Right atrium auricular region (tissue), 2 donors: ENCODE measurements at places on chromosomes 1 and 21.

DNA sequence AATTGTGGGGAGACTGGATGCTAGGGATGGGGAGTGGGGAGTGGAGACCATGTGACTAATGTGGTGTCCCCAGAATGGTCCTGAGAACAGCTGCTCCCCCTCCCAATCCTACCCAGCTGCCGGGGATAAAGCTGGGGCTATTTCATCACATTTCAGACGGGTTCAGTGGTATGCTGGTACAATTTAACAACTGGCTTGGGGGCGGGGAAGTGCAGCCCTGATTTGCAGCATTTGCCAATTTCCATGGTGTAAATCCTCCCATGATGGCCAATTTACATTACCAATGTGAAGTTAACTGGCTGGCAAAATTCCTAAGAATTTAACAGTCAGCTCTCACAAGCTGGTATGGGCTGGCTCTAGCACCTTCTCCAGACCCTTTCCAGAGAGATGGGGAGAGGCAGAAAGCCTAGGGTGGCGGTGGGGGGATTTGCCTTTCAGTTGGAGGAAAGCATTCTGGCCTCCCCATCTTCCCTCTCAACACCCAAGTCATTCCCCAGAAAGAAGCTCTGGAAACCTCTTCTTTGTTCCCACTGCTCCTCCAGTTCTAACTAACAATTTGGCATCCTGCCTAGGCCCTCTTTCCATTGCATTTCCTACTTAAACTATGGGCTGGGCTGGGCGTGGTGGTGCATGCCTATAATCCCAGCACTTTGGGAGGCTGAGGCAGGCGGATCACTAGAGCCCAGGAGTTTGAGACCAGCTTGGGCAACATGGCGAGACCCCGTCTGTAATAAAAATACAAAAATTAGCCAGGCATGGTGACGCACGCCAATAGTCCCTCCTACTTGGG is 11.3 kb upstream of the ADGRB2 start:
- no peak for DNase-seq

- no peak for DNase-seq
These were observed 355.1 kb downstream of the NPHP4 start for GRCh38 chr1:5637171-5637570.

- DNase-seq: no peak
These were observed 35.8 kb downstream of the PAX7 start for GRCh38 chr1:18666317-18666920.

DNA sequence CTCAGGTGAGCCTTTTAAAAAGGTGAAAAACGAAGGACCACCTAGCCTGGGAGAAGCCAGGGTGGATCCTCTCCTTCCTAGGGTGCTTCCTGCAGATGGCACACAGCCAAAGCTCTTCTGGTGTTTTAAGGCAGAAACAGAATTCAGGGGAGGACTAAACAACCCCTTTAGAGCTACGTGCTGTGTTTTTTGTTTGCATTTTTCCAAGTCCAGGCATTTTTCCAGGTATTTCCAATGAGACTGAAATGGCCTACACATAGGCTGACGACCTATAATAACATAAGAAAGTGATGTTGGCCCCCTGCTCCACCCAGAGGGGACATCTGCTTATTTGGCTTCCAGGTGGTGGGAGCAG is 83.8 kb downstream of the CAPZB start:
- DNase-seq: no peak

GRCh38 chr1:153386500-153386901 is 4.4 kb downstream of the S100A8 start:
- peak; percentile 76 for DNase-seq

DNA sequence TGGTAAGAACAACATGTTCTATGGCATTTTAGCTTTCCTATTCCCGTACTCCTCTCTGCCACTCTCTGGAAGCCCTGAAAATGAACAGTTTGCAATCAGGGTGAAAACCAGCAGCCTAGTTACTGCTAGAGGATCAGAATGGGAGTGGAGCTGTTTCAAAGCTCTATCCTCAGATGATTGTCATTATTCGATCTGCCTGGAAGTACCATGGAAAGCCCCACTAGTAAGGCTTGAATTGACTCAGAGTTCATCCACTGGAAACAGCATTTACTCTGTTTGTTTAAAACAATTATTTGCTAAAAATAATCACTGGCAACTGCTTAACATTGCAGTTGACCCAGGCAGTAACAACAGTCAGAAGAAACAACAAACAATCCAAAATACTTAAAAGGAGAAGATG is 91.2 kb downstream of the USH2A start:
- DNase-seq: no peak

GRCh38 chr1:228083871-228084278 is 1.4 kb downstream of the ARF1 start:
- no peak for DNase-seq

GRCh38 chr1:224989615-224990014 is 60.1 kb downstream of the DNAH14 start:
- DNase-seq: no peak

- DNase-seq: no peak
These were observed 211.0 kb upstream of the RAB4A start for GRCh38 chr1:229059671-229060539.

- DNase-seq: no peak
These were observed 9.0 kb upstream of the TBX19 start for GRCh38 chr1:168271636-168272035.

DNA sequence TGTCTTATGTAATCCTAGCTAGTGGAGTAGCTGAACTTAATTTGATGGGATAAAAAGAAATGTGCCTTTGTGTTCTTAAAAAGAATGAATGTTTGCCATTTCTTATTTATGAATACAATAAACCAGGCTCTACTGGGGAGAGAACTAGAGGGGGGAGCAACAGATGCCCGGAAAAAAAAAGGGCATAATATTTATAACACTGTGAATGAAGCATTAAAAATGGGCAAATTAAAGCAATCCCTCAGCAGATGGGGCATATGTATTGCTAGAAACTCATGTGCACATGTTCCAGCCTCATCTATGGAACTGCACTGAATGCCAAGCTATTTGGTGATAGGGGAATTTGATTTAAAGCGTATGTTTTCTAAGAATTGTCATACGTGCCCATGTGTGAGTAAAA is 42.3 kb upstream of the KCNJ6 start:
- no peak for DNase-seq

- no peak for DNase-seq
These were observed 3.4 kb upstream of the LEFTY2 start for GRCh38 chr1:225944387-225944786.

DNA sequence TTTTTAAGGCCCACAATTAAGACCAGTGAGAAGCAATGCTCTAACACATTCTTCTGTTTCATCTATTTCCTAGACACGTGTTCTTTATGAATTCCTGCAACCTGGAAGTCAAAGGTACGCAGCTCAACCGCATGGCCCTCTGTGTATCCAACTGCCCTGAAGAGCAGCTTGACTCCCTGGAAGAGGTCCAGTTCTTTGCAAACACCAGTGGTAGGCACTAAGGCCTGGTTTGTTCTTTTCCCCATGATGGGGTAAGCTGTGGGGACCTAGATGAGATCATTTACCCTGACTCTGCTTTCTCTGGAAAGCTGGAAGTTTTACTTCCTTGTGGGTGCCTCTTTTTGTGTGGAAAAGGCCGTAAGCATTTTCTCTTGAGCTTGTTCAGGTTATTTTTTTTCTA is 7.3 kb downstream of the SLC44A3 start:
- DNase-seq: no peak

DNA sequence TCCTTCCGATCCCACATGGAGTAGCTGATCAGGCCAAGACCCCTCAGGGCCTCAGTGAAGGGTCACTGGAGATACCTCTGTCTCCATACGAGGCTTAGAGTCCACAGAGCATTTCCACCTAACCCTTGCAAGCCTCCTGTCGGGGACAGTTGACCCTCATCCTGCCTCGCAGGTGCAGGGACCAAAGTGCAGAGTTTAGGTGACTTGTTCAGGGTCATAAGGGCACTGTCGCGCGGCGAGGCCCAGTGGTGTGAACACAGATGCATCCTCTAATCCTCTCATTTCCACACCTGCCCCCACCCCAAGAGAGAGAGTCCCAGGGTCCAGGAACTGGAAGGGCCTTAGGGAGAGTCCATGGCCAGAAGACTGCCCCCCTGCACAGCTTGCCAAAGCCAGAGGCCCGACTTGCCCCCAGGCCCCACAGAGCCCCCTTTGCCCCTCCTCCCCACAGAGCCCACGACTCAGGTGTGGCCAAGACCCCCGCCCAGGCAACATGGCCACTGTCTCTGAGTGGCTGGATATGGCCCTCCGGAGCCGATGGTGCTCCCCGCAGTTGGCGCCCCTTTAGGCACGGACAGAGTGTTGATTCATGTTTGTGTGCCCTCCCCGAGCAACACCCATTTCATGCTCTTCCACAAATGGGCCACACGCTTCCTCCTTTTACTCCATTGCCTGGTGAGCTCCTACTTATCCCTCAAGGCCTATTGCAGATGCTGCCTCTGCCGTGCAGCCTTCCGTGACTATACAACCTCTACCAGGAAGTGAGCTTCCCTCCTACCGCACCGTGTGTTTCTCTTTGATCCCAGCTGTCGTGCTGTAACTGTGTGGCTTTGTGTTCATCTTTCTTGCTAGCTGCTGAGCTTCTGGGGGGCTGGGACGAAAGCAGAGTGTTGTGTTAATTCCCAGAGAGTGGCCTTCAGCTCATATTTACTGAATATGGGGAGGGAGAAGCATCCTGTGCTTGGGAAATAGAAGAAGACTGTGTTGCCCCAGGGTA is 1.7 kb downstream of the TRPM2 start:
- DNase-seq: no peak

DNA sequence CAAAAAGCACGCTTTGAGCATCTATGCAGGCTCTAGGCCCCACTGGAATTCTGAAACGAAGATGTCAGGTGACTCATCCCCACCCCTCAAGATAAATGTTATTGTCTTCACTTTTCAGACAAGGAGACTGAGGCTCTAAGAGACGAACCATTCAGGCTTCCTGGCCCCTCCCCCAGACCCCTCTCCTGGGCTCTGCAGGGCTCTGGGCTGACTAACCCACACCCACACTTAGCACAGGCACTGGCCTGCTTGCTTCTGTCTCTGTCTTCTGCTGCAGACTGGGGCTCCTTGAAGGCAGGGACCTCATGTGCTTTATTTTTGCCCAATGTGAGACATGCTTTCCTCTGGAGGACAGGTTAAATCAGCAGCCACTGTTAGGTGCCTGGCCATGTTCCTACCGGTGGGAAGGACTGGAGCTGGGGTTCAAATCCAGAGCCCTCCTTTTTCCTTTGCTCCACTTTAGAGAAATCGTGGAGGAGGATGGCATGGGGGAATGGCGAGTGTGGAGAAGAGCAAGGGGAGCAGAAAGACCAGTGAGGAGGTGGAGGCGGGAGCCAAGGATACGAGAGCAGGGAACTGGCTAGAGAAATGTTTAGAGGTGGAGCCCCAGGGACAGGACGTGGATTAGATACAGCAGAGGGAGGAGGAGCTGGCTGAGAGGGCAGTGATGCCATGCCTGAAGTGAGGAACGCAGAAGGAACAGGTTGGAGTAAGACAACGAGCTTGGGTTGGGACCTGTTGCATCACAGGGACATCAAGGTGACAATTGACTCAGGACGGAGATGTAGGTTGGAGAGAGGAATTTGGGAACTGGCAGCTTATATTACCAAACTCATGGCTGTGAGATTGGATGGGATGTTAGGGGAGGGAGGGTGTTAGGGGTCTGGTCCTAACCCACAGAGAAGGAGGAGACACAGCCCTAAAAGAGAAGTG is 1.7 kb downstream of the TMEM125 start:
- no peak for DNase-seq

GRCh38 chr1:71853360-71853759 is 429.0 kb downstream of the NEGR1 start:
- no peak for DNase-seq

- DNase-seq: no peak
These were observed 236.6 kb downstream of the DYRK1A start for GRCh38 chr21:37603129-37603528.

DNA sequence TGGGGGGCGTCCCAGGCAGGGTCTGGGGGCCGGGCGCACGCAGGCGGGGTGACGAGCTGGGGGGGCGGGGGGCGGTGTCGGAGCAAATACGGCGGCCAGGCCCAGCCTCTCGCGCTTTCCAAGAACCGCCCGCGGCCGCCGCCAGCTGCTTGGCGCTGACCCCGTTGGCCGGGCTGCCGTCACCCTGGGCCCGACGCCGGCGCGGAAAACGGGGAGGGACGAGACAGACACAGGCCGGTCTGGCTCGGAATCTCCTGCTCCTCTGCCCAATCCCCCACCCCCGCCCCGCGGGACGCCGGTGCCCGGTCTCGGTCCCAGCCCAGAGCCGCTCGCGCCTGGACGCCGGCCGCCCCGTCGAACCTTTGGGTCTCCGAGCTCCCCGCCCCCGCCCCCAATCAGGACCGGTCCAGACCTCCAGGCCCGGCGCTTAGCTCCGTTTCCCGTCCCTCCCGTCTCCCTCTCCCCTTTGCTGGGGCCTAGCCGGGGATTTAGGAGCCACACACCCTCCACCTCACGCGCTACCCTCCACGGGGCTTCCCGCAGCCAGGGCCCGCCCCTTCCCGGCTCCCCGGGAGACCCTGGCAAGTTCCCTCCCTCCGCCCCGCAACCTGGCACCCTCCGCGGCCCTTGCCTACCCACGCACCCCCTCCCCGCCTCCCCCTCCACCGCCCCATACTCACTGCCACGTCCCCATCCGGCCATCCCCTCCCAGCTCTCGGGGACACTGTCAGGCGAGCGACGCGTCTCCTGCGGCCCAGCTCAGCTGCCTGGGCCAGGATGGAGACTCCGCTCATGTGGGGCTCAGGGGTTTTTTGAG is 800 bp upstream of the MMP23B start:
- peak; percentile 85 for DNase-seq

- DNase-seq: no peak
These were observed 41.7 kb downstream of the OLFML2B start for GRCh38 chr1:161981735-161982506.

- no peak for DNase-seq
These were observed 51.5 kb upstream of the LRIF1 start for GRCh38 chr1:111015222-111015621.

- DNase-seq: no peak
These were observed 1.9 kb downstream of the TTF2 start for GRCh38 chr1:117061986-117062415.

GRCh38 chr1:27106561-27107323 is 48.2 kb downstream of the SLC9A1 start:
- no peak for DNase-seq

DNA sequence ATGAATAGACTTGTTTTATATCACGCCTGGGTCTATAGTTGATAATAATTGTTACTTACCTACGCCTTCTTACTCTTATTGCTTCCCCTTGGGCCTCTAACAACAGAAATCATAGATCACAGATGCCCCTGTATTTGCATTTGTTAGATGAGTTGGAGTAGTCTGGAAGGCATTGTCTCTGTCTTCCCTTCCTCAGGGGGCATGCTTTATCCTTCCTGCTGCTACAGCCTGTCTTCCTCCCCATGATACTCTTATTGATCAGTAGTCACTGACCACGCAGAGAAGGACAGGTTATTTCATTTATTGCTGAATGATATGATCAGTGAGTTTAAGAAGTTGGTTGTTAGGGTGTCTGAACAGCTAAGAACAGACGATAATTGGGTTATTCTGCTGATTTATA is 98.4 kb downstream of the DNM3 start:
- DNase-seq: no peak

DNA sequence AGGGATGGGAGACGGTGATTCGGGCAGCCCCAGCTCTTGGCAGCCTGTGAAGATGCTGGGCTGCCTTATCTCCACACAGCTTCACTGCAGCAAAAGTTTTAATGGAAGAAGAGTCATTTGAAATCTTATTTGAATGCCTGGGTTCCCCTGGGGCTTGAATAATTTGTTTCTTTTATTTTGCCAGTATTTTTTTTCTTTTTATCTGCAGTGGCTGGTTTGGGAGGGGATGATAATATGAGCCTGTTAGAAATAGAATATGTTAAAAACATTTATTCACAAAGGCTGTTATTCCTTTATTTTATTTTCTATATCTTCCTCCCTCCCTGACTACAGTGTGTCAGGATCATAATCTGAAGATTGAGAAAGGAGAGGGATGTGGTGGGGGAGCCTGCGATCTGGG is 103.4 kb downstream of the ARHGEF10L start:
- DNase-seq: no peak

GRCh38 chr1:94438692-94439276 is 20.6 kb downstream of the ABCD3 start:
- no peak for DNase-seq
